ENCODE measurements at places on chromosomes 16 and 17.
A peak's percentile ranks its signal among the peaks of the same experiment; 100 is the strongest.

- H3K27me3 ChIP-seq, result no peaks in the 10 kb centered on the region
- no peak for DNase-seq
- H3K36me3 ChIP-seq, result no peaks in the 10 kb centered on the region
- no peaks in the 10 kb centered on the region for H3K4me1 ChIP-seq
- peak overlapping the region; percentile 66 for H3K27ac ChIP-seq
- H3K4me3 ChIP-seq, result no peak overlapping the region
Observed at GRCh38 chr17:79979221-79979741, 56.4 kb downstream of the TBC1D16 start.

GRCh38 chr17:72931163-72931562 lies 161.3 kb downstream of the SLC39A11 start:
- no peak for DNase-seq
- no peaks in the 10 kb centered on the region for H3K36me3 ChIP-seq
- no peak overlapping the region for H3K4me3 ChIP-seq

DNA sequence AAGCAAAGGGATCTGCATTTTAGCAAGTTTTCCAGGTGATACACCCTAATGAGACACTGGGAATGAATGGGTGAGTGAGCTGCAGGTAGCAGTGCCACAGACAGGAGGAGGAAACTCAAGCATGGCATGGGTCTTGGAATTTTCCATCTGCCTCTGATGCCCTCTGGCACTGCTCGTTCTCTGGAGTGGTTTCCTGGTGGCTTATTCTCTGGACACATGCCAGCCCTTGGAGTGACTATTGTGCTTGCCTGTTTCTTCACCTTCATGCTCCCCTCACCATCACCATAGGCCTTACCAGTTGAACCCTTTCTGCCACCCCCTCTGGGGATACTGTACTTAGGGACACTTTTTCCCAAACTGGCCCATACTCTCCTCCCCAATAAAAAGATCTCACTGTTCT lies 1.6 kb downstream of the COASY start:
- H3K27me3 ChIP-seq, result no peaks in the 10 kb centered on the region
- peaks cover 11% of the 10 kb centered on the region for H3K4me1 ChIP-seq
- H3K4me3 ChIP-seq, result peak overlapping the region; percentile 69
- H3K36me3 ChIP-seq, result no peaks in the 10 kb centered on the region
- no peak overlapping the region for H3K27ac ChIP-seq

DNA sequence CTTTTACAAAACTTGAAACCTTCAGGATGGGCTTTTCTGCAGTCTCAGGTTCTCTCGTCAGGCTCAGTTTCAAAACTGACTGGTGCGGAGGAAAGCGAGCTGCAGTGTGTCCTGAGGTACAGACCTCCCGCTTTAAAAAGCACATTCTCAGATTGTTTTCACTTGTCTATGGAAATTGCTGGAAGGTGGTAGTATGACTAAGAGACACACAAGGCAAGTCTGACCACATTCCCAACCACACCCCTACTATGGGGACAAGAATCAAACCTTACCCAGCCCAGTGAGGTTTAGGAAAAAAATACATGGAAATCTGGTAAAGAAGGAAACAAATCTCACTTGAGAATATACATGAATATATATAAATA lies 18.2 kb downstream of the SRP68 start:
- no peak overlapping the region for H3K27ac ChIP-seq
- H3K4me3 ChIP-seq, result no peak overlapping the region
- no peaks in the 10 kb centered on the region for H3K27me3 ChIP-seq
- no peaks in the 10 kb centered on the region for H3K36me3 ChIP-seq

- no peaks in the 10 kb centered on the region for H3K27me3 ChIP-seq
- DNase-seq, result no peak
- no peak overlapping the region for H3K4me3 ChIP-seq
- H3K27ac ChIP-seq, result peak overlapping the region; percentile 83
- peaks cover 4% of the 10 kb centered on the region for H3K4me1 ChIP-seq
Observed at GRCh38 chr16:66899310-66899944, 19.1 kb downstream of the PDP2 start.

DNA sequence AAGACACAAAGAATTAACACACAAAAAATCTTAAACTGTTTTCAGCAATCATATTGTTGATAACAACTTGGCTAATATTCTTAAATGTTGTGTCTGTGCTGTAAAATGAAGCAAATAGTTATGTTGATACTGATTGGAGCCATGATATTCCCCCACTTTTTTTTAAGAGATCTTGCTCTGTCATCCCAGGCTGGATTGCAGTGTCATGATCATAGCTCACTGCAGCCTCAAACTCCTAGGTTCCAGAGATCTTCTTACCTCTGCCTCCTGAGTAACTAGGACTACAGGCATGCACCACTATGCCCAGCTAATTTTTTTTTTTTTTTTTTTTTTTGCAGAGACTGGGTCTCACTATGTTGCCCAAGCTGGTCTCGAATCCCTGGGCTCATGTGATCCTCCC lies 26.0 kb downstream of the BBS2 start:
- no peaks in the 10 kb centered on the region for H3K36me3 ChIP-seq
- H3K27me3 ChIP-seq, result no peaks in the 10 kb centered on the region
- no peak overlapping the region for H3K4me3 ChIP-seq
- no peak overlapping the region for H3K27ac ChIP-seq
- no peak for DNase-seq

DNA sequence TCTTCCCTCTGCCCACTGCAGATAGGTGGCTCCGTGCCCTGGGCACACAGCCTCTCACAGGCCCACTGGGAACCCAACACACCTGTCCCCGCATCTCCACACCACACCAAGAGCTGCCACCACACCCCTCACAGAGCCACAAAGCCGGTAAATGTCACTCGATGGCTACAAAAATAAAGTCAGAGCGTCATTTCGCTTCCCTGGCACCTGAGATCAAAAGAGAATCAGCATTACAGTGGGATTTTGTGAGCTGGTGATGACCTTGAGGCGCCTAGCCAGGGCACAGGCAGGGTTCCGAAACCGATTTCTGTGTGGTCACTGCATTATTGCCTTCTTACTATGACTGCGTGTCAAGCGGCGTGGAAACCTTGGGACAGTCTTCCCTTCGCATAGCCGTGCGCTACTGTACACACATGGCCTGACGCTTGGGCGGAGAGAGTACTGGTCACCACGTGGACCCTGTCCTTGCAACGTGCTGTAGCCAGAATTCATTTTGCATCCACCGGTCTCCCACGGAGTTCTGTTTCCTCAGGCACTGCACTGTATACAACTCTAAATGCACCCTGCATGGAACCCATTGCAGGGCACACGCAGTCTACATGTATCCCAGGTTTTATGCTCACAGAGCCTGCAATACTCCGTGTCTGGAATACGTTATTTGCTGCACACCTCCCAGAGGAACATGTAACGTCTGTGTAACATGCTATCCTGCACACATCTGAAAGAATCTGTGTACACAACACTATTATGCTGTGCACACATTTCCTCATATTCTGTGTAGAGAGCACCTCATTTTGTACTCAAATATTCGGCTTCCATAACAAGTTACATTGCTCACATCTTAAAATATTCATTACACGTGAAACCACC lies 5.8 kb upstream of the FOXF1 start:
- no peak overlapping the region for H3K4me3 ChIP-seq
- no peaks in the 10 kb centered on the region for H3K4me1 ChIP-seq
- H3K27ac ChIP-seq, result no peak overlapping the region
- no peak for DNase-seq
- no peaks in the 10 kb centered on the region for H3K36me3 ChIP-seq

DNA sequence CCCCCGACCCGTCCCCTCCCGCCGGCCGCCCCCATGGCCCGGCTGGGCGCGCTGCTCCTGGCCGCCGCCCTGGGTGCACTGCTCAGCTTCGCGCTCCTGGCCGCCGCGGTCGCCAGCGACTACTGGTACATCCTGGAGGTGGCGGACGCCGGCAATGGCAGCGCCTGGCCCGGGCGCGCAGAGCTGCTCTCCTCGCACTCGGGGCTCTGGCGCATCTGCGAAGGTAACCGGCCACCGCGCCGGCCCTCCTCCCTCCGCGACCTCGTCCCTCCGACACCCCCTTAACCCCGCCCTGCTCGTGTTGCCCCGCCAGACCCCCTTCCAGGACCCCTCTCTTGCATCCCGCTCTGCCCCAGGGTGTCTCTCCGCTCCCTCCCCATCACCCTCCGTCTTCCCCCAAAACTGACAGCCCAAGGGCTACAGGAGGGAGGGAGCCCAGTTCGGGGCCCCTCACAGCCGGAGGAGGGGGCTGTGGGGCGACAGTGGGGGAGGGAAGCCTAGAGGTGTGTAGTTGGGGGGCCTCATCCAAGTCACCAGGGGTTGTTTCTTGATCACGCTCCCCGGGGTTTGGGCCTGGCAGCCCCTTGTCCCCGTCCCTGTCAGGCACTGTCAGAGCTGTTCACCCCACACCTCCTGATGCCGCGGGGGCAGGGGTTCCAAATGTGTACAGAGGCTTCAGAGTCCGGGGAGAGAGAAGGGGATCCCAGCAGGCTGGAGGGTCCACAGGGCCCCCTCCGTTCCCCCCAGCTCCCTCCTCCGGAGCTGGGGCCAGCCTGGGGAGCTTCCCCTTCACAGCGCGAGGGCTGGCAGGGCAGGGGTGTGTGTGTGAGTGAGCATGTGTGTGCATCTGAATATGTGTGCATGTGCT lies 794 bp downstream of the TMEM235 start:
- no peak overlapping the region for H3K27ac ChIP-seq
- no peaks in the 10 kb centered on the region for H3K4me1 ChIP-seq
- DNase-seq, result no peak
- H3K27me3 ChIP-seq, result no peaks in the 10 kb centered on the region
- no peaks in the 10 kb centered on the region for H3K36me3 ChIP-seq
- no peak overlapping the region for H3K4me3 ChIP-seq

GRCh38 chr16:50072730-50073129 lies 7.0 kb downstream of the HEATR3 start:
- no peaks in the 10 kb centered on the region for H3K36me3 ChIP-seq
- H3K4me3 ChIP-seq, result no peak overlapping the region
